HCT116 (cell line): ENCODE measurements at places on chromosomes 4 and X. TPM values are rescaled to one million over a fixed set of nuclear protein-coding genes. Genes with fewer than 3 reads are reported as not detected.

GRCh38 chrX:107272431-107272921 lies 66.1 kb downstream of the DNAAF6 start:
- no peak overlapping the region for H3K27ac ChIP-seq
- no peak for DNase-seq
- H3K4me1 ChIP-seq = no peaks in the 10 kb centered on the region
- H3K4me3 ChIP-seq = no peak overlapping the region
- H3K36me3 ChIP-seq = no peaks in the 10 kb centered on the region

- no peak overlapping the region for H3K4me3 ChIP-seq
- H3K4me1 ChIP-seq = no peaks in the 10 kb centered on the region
- H3K27ac ChIP-seq = no peak overlapping the region
- no peaks in the 10 kb centered on the region for H3K36me3 ChIP-seq
- H3K27me3 ChIP-seq = no peaks in the 10 kb centered on the region
These were observed 113.2 kb downstream of the SPCS3 start for GRCh38 chr4:176432811-176433540.

- H3K4me3 ChIP-seq = peak overlapping the region; percentile 68
- no peaks in the 10 kb centered on the region for H3K4me1 ChIP-seq
- no peaks in the 10 kb centered on the region for H3K27me3 ChIP-seq
- no peaks in the 10 kb centered on the region for H3K36me3 ChIP-seq
These were observed 729 bp upstream of the IRF2 start for GRCh38 chr4:184475096-184475461.

Gene TSPAN5
- total RNA-seq = 56.8 TPM

Gene MOB1B
- total RNA-seq = 33.2 TPM
